8988T (cell line): ENCODE measurements at places on chromosomes 1 and 21.

GRCh38 chr1:3359756-3360440 lies 94.6 kb upstream of the ARHGEF16 start:
- DNase-seq, result no peak

GRCh38 chr21:16676391-16676790 lies 836.5 kb upstream of the CXADR start:
- no peak for DNase-seq

GRCh38 chr21:26388731-26389231 lies 184.3 kb downstream of the CYYR1 start:
- no peak for DNase-seq

DNA sequence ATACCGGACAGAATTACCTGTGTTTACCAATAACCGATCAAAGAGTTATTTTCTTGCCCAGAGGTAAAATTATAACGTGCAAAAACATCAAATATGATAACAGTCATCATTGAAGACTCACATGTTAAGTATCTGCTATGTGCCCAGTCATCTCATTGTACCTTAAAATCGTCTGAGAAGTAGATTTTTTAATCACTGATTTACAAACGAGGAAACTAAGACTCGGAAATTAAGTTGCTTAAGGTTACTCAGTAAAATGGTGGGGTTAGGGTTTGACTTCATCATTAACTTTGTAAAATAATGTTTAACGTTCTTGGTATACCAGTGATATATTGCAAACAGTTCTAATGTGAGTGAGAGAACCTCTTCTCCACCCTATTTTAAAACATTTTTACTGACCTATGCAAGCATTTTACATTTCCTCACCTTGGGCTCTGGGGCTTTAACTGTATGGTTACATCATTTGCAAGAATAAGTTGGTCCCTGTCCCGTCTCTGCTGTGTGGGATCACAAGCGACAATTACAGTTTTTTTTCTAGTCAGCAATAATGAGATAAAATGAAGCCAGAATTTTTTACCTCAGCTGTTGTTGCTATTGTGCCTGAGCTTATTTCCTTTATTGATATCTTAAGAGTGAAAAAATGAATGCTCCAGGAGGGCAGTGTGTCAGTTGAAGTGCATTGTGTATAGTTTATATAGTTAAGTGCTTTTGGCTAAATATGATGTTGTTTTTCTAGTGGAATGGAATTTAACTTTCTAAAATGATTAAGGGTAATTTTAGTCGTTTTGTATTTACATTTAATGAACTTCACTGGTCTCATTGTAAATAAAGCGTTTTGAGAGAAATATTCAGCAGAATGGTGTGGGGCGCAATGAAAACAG lies 2.7 kb downstream of the RPRD2 start:
- DNase-seq, result no peak
